ENCODE measurements at places on chromosomes 3 and 15. TPM values are rescaled to one million over a fixed set of nuclear protein-coding genes. Genes with fewer than 3 reads are reported as not detected.

- no peak overlapping the region for H3K4me3 ChIP-seq
- DNase-seq, result no peak
- H3K27me3 ChIP-seq, result peaks cover 28% of the 10 kb centered on the region
- H3K27ac ChIP-seq, result no peak overlapping the region
- H3K4me1 ChIP-seq, result peaks cover 18% of the 10 kb centered on the region
- no peaks in the 10 kb centered on the region for H3K36me3 ChIP-seq
Observed at GRCh38 chr15:80480909-80481308, 76.7 kb downstream of the ARNT2 start.

The ZNF620 gene
- total RNA-seq, result 13.6 TPM

The USP50 gene
- not detected for total RNA-seq

DNA sequence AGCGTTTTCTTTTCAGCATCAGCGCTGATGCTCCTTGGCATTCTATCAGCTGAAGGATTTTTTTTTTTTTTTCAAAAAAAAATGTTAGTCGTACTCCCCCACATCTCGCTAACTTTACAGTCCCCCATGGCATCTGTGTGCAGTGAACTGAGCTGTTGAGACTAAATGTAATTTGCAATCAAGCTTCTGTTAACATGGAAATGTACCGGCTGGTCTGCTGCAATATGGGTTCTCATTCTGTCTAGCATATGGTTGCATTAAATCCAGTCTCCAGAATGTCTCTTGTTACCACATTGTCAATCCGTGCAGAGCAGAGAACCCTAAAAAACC, 32.2 kb upstream of the TPRG1 start:
- no peaks in the 10 kb centered on the region for H3K36me3 ChIP-seq
- peaks cover 12% of the 10 kb centered on the region for H3K27me3 ChIP-seq
- H3K4me1 ChIP-seq, result peaks cover 10% of the 10 kb centered on the region
- no peak overlapping the region for H3K4me3 ChIP-seq

The B3GNT5 gene
- total RNA-seq, result 43.6 TPM

The ABHD5 gene
- 17.2 TPM for total RNA-seq

GRCh38 chr3:60225848-60226247, 1025.4 kb downstream of the FHIT start:
- no peak for DNase-seq
- H3K4me1 ChIP-seq, result no peaks in the 10 kb centered on the region
- no peaks in the 10 kb centered on the region for H3K27me3 ChIP-seq

DNA sequence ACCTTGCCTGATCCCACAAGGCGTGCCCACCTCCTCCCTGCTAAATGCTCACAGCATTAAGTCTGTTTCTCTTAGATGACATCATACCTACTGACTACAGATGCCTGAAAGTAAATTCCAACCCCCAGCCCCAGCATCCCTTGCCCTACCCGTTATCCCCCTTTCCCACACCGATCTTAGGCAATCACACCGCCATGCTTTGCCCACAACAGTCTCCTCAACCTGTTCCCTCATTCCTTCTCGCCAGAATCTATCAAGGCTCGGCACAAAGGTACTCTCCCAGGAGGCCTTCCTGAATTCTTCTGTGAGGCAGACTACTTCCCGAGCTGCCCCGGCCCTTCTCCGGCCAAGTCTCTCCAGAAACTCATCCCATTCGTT, 789 bp upstream of the SEC61A1 start:
- H3K27ac ChIP-seq, result peak overlapping the region; percentile 93
- DNase-seq, result no peak
- peaks cover 42% of the 10 kb centered on the region for H3K4me1 ChIP-seq
- H3K36me3 ChIP-seq, result peaks cover 52% of the 10 kb centered on the region
- H3K4me3 ChIP-seq, result peak overlapping the region; percentile 89

DNA sequence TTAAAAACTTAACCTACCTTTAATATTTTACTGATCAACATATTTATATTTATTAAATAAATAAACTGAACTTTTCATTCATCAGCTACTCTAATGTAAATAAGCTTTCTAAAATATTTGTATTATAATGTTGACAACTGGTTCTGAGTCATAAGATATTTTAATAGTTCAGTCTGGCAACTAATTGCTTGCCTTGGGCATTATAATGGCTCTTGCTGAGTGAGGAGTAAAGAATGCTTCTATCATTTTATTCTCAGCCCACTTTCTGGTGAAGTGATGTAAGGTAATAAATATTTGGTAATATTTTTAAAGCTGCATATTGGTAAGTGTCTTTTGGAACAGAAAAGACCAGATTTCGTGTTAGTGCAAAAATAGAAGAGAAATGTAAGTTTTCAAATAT, 81.5 kb downstream of the DIPK2A start:
- no peaks in the 10 kb centered on the region for H3K36me3 ChIP-seq
- H3K27ac ChIP-seq, result no peak overlapping the region
- H3K4me1 ChIP-seq, result peaks cover 14% of the 10 kb centered on the region
- no peaks in the 10 kb centered on the region for H3K27me3 ChIP-seq
- DNase-seq, result no peak
- no peak overlapping the region for H3K4me3 ChIP-seq

The CHST14 gene
- 11.5 TPM for total RNA-seq

The SPINT1 gene
- total RNA-seq, result 93.7 TPM

The SETD5 gene
- total RNA-seq, result 158 TPM

The HIGD2B gene
- total RNA-seq, result not detected

DNA sequence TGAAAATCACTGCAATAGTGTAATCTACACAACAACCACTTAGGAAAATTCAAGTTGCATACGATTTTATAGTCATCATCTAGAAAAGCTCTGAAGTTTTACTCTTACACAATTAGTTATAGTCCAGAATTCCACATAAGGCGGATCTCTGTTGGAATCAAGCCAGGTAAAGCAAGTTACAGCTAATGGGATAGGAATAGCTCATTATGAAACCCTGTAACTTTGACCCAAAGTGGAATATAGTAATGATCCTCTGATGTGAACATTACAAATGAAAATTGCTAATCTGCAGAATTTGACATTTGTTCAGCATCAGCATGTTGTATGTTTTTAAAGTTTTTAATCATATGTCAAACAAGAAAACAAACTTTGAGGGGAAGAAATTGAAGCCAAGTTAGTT, 4.4 kb downstream of the CERS3 start:
- no peak overlapping the region for H3K4me3 ChIP-seq
- no peak for DNase-seq
- H3K36me3 ChIP-seq, result no peaks in the 10 kb centered on the region
- no peaks in the 10 kb centered on the region for H3K4me1 ChIP-seq
- peaks cover 28% of the 10 kb centered on the region for H3K27me3 ChIP-seq
- H3K27ac ChIP-seq, result no peak overlapping the region

- H3K27me3 ChIP-seq, result peaks cover 6% of the 10 kb centered on the region
- H3K27ac ChIP-seq, result no peak overlapping the region
- H3K4me3 ChIP-seq, result no peak overlapping the region
- peaks cover 35% of the 10 kb centered on the region for H3K4me1 ChIP-seq
Observed at GRCh38 chr3:45693941-45694521, 4.8 kb downstream of the SACM1L start.

- H3K27ac ChIP-seq, result no peak overlapping the region
- no peak overlapping the region for H3K4me3 ChIP-seq
- DNase-seq, result no peak
Observed at GRCh38 chr3:25589104-25589782, 75.5 kb downstream of the TOP2B start.

- peak overlapping the region; percentile 72 for H3K27ac ChIP-seq
- H3K27me3 ChIP-seq, result no peaks in the 10 kb centered on the region
- H3K4me3 ChIP-seq, result peak overlapping the region; percentile 34
- peak; percentile 34 for DNase-seq
- peaks cover 25% of the 10 kb centered on the region for H3K36me3 ChIP-seq
Observed at GRCh38 chr3:152307829-152308474, 39.2 kb downstream of the MBNL1 start.

DNA sequence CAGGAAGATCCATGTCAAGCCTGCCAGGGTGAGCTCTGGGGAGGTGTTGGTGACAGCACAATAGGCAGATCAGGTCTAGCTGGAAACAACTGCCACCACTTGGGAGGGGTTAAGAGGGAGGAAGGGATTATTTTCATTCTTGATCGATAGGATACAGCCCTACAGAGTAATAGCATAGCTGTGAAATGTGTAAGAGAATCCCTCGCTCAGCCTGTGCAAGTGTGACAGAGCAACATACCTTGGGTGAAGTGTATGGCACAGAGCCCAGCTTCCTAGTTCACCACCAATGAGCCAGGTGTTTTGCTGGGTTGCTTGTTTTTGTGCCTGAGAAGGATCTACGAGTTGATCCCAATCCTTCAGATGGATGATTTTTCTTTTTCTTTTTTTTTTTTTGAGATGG, 9.2 kb upstream of the DCUN1D1 start:
- no peak overlapping the region for H3K4me3 ChIP-seq
- H3K27ac ChIP-seq, result no peak overlapping the region
- H3K27me3 ChIP-seq, result no peaks in the 10 kb centered on the region
- peaks cover 10% of the 10 kb centered on the region for H3K4me1 ChIP-seq
- peak; percentile 40 for DNase-seq

GRCh38 chr15:56729561-56729960, 3.7 kb downstream of the ZNF280D start:
- H3K4me3 ChIP-seq, result no peak overlapping the region
- H3K27ac ChIP-seq, result no peak overlapping the region
- H3K27me3 ChIP-seq, result no peaks in the 10 kb centered on the region
- no peak for DNase-seq
- peaks cover 9% of the 10 kb centered on the region for H3K4me1 ChIP-seq
- H3K36me3 ChIP-seq, result peaks cover 37% of the 10 kb centered on the region

DNA sequence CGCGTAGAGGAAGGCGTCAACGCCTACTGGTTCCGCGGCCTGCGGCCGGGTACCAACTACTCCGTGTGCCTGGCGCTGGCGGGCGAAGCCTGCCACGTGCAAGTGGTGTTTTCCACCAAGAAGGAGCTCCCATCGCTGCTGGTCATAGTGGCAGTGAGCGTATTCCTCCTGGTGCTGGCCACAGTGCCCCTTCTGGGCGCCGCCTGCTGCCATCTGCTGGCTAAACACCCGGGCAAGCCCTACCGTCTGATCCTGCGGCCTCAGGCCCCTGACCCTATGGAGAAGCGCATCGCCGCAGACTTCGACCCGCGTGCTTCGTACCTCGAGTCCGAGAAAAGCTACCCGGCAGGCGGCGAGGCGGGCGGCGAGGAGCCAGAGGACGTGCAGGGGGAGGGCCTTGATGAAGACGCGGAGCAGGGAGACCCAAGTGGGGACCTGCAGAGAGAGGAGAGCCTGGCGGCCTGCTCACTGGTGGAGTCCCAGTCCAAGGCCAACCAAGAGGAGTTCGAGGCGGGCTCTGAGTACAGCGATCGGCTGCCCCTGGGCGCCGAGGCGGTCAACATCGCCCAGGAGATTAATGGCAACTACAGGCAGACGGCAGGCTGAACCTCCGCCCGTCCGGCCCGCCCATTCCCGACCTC, 4.1 kb downstream of the ISLR2 start:
- no peaks in the 10 kb centered on the region for H3K4me1 ChIP-seq
- H3K36me3 ChIP-seq, result peaks cover 6% of the 10 kb centered on the region
- peak; percentile 59 for DNase-seq

The ACAA1 gene
- total RNA-seq, result 64.5 TPM

The NMNAT3 gene
- total RNA-seq, result 9.7 TPM

The CCDC33 gene
- 2.1 TPM for total RNA-seq

GRCh38 chr3:176274161-176274560, 923.1 kb downstream of the TBL1XR1 start:
- H3K4me3 ChIP-seq, result no peak overlapping the region
- H3K36me3 ChIP-seq, result no peaks in the 10 kb centered on the region
- H3K27ac ChIP-seq, result no peak overlapping the region
- no peaks in the 10 kb centered on the region for H3K27me3 ChIP-seq

- peaks cover 6% of the 10 kb centered on the region for H3K36me3 ChIP-seq
- H3K4me1 ChIP-seq, result peaks cover 42% of the 10 kb centered on the region
- peak; percentile 56 for DNase-seq
- H3K4me3 ChIP-seq, result peak overlapping the region; percentile 64
Observed at GRCh38 chr3:172918165-172918564, 167.6 kb downstream of the ECT2 start.

DNA sequence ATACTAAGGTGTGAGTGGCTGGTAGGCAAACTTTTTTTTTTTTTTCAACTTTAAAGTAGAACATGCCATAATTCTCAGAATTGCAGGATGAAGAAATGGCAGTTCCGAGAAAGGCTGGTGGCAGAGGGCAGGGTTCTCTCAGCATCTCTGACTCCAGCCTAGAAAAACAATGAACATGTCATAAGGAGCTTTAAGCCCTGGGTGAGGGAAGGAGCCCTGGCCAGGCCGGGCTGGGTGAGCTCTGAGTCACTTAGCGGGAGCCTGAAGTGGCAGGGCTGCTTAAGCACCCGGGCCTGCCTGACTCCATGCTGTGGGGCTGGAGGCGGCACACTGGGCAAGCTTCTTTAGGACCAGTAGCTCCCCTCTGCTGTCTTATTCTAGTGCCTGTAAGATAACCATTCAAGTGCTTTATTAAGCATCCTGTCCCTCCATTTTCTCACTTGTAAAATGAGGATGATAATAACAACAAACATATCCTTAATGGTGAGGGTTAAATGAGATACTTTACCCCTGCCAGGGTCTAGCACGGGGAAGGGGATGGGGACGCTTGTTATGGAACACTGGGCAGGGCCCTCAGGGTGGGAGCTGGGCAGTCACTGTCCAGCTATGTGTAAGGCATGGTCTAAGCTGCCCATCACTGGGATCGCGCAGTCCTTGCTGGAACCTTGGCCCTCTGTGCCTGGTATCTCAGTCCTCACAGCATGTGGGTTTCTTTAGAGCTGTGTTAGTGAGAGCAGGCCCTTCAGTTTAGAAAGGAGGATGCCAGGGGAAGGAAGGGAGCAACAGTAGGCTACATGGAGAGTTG, 18.4 kb downstream of the SMAD6 start:
- H3K36me3 ChIP-seq, result peaks cover 60% of the 10 kb centered on the region
- peak; percentile 67 for DNase-seq
- H3K4me1 ChIP-seq, result peaks cover 69% of the 10 kb centered on the region
- no peak overlapping the region for H3K4me3 ChIP-seq

DNA sequence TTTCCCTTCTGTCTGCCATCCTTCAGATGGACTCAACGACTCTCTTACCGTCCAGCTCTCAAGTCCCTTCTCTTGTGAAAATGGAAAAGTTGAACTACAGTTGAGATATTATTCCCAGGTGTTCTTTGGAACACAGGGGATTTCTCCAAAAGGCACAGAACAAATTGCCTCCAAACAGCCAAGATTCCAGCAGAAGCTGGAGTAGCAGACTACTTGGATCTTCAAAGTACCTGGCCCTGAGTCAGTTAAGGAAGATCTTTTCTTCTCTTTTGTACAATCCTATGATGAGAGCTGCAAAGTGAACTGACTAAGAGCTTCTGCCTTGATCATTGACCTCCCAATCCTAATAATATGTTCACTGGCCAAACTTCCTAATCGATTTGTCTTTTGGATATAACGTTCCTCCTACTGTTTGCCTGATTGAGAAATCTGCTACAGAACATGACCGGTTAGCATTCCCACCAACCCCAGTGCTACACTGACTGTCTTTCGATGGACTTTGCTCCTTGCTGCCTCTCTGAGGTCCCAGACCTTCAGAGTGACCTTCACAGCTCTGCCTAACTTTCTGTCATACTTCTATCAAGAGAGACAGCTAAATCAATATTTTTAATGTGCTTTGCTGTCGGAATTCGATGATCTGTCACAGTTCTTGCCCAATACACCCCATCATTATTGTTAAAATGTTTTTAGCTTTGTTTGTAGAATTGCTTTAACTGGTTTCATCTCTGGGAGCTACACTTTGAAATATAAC, 21.9 kb downstream of the PAQR9 start:
- no peaks in the 10 kb centered on the region for H3K36me3 ChIP-seq
- peaks cover 11% of the 10 kb centered on the region for H3K27me3 ChIP-seq
- H3K4me3 ChIP-seq, result no peak overlapping the region
- DNase-seq, result no peak
- H3K4me1 ChIP-seq, result peaks cover 29% of the 10 kb centered on the region
- H3K27ac ChIP-seq, result no peak overlapping the region

The C3orf52 gene
- total RNA-seq, result 28.2 TPM

The PLA2G4D gene
- total RNA-seq, result not detected

GRCh38 chr3:45227946-45228345, 1.9 kb upstream of the TMEM158 start:
- H3K36me3 ChIP-seq, result peaks cover 9% of the 10 kb centered on the region
- no peaks in the 10 kb centered on the region for H3K4me1 ChIP-seq
- no peak overlapping the region for H3K4me3 ChIP-seq
- DNase-seq, result no peak
- no peak overlapping the region for H3K27ac ChIP-seq

All from Calu3 (cell line).